ENCODE measurements at places on chromosomes 11 and 22.

DNA sequence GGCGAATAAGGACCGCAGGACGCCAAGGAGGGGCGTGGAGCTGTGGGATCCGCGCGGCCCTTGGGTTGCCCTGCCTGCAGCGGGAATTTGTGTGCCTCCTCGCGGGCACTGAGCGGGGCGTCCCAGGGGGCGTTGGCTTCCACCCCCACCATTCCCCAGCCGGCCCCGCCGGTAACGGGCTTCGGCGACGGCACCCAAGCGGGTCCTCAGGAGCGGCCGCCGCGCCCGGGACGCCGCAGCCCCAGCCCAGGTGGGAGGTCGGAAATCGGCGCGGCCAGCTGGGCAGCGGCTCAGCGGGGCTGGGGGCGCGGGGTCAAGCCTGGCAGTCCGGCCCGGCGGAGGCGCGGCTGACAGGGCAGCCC, 320 bp downstream of the CLTCL1 start:
- no peak for DNase-seq

GRCh38 chr11:126393143-126393542, 37.7 kb downstream of the ST3GAL4 start:
- no peak for DNase-seq

GRCh38 chr11:23976426-23976825, 520.4 kb upstream of the LUZP2 start:
- no peak for DNase-seq

DNA sequence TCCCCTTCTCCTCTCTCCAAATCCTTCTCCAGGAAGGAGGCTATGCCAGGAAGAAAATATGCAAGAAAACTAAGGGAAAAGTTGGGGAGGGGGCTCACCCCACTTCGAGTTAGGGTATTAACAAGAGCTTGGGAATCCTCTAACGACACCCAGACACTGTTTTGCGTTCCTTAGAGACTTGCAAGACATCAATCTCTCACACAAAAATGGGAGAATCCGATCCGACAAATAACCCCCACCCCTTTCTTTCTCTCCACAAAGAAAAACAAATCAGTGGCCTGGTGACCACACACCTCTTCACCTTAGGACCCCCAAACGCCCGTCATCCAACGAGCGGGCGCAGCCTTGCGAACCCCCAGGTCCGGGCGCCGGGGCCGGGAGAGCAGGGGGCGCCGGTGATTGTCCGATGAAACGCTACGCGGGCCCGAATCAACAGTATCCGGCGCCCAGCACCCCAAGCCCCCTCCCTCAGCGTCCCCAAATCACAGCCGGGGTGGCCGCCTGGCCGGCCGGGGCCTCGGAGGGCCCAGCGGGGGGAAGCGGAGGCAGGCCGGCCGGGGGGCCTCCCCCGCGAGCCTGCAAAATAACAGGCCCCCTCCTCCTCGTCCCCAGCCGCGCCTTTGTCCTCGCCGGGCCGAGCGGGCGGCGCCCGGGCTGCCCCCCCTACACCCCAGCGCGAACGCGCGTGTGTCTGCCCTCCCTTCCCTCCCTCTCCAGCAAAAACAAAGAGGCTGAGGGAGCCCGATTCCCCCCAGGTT, 690 bp downstream of the CSNK1E start:
- DNase-seq, result peak; percentile 56

GRCh38 chr11:57324154-57324885, 432 bp downstream of the TNKS1BP1 start:
- DNase-seq, result peak; percentile 55

DNA sequence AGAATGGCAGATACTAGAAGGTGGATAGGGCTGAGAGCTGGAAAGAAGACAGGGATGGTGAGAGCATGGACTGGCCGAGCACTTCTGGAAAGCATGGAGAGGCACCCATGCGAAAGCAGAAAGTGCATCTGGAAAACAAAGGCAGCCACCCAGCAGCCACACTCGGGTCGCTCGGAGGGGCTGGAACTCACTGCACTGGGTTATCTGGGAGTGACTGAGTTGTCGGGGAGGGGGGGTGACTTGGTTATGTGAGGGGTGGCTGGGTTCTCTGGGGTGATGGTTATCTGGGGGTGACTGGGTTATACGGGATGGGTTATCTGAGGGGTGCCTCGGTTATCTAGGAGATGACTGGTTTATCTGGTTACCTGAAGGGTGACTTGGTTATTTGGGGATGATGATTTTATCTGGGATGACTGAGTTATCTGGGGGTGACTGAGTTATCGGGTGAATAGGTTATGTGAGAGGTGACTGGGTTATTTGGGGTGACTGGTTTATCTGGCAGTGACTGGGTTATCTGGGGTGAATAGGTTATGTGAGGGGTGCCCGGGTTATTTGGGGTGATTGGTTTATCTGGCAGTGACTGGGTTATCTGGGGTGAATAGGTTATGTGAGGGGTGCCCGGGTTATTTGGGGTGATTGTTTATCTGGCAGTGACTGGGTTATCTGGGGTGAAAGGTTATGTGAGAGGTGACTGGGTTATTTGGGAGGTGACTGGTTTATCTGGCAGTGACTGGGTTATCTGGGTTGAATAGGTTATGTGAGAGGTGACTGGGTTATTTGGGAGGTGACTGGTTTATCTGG, 2.6 kb upstream of the PANX2 start:
- no peak for DNase-seq

DNA sequence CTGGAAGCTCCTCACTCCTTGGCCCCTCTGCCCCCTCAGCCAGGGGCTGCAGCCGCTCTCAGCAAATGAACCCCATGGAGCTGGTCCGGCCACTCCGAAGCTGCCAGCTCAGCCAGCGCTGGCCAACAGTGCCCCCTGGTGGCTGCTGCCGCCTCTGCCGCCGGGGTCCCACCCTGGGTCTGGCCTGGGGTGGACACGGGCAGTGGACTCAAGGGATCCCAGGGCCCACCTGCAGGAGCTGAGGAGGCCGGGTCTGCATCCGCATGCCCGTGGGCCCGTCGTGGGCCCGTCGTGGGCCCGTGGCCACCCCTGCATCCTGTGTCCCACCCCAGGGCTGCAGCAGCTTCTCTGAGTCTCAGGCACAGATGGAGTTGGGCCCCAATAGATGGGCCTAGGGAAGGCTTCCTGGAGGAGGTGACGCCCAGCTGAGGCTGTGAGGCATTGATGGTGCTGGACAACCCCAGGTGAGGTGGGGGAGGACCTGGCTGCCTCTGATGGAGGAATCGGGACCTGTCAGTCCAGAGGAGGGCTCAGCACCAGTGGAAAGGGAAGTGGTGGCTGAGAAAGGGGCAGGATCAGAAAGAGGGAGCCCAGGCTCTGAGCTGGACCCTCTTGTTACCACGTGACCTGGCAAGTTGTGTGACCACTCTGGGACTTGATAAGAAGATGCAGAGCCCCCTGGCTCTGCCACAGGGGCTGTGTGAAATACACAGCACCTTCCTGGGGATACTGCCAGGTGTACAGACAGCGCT, 522.3 kb downstream of the BRD1 start:
- DNase-seq, result peak; percentile 59

DNA sequence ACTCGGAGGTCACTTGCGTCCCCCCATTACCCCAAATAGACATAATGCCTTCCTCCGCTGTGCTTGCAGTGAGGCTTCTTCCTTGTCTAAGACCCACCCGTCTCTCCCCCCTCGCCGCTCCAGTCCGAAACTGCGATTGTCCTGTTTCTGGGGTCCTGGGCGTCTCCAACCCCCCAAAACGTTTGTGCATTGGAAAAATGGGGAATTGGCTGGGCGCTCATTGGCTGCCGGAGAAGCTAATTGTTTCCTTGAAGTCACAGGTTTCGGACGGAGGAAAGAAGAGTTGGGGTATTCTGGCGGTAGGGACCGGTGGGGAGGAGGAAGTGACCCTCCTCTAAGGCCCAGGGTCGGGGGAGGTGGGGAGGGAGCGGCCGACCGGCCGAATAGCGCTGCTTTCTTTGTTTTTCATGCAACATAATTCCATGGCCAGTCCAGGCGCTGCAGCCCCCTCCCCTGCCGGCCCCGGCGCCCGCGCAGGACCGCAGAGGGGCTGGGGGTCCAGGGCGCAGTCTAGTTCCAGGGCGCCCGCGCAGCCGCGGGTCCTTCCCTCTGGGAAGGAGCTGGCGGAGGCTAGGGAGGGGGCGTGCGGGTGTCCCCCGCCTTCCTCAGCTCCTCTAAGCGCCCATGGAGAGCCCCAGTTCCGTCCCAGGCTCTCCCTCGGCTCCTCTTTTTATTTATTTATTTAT, 12.7 kb upstream of the CPT1A start:
- DNase-seq, result no peak

DNA sequence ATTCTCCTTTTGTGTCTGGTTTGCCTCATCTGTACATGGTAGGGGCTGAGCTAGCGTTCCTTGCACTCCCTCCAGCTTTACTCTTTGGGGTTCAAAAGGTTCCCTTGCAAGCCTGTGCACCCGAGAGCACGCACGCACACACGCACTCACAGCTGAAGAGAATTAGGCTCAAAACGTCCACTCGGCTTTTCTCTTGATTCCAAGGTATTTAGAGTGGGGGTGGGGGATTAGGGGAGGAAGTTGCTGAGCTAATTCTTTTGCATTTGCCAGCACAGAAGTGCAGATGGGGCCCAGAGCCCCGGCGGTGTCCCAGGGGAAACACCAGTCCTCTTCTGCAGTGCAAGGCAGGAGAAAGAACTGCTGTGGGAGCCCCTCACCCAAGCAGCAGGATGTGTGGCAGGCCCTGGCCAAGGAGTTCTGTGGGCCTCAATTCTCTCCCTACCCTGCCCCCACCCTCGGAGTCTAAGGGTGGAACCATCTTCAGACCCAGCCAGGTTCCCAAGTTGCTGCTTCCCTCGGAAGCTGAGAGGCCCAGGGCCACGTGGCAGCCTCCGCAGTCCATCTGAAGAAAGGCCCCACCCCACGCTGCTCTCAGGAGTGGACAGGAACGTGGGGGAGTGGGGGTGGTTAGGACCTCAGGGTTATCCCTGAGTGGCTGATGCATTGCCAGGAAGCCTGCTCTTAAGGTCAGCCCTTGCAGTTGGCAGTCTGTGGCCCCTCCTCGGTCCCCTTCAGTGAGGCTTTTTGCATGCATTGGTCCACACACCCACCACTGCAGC, 3.8 kb upstream of the KCNQ1OT1 start:
- no peak for DNase-seq

GRCh38 chr22:44783581-44783980, 31.2 kb downstream of the ARHGAP8 start:
- DNase-seq, result no peak

DNA sequence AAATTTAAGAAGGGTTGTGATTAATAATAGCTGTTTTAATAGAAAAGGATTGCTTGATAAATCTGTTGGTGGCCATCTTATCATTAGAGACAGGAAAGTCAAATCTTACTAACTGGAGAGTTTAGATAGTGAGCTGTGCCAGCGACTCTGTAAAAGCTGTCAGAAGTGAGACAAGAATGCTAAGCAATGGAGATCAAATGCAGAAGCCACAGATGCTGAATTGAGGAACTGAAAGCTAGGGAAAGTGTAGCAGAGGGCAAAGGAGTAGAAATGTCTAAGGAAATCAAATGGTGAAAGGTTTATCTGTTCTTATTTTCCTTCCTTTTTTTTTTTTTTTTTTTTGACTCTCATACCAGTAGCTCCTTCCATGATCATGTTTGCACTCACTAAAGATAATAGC, 13.7 kb downstream of the MS4A13 start:
- no peak for DNase-seq

- no peak for DNase-seq
Observed at GRCh38 chr22:43013355-43014315, 1.3 kb downstream of the PACSIN2 start.

DNA sequence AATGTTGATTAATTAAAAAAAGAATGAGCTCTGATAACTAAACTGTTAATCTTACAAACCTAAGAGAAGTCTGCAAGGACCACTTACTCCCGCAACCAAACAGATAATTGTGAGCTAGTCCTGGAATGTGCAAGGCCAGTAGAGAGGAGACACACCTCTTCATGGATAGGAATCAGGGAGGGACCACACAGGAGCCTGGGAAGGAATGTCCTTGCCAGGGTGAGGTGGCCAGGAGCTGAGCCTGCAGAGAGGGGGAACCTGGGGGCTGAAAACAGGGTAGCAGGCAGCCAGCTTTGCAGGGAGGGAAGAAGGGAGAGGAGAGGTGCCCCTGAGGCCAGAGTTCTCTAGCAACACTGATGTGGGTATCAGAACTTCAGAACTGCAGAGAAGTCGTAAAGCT, 9.4 kb upstream of the NLRP10 start:
- no peak for DNase-seq

DNA sequence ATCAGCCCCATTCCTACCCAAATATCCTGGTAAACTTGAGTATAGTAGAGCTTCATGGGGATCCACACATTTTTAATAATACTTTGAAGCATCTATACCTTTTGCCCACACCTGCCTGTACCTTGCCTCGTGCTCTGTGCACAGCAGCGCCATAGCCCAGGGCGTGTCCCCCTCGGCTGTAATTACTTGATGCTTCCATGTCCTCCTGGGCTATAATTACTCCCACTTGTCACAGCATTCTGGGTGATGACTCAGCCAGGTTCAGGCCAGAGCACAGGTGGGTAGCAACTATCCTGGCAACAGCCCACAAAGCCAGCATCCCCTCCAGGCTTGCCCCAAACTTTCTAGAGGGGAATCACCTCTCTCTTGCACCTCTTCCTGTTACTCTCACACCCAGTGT, 23.7 kb upstream of the SLC36A4 start:
- DNase-seq, result no peak

All from HuH-7.5 (cell line).